ENCODE measurements at places on chromosomes 5 and 9.
A peak's percentile ranks its signal among the peaks of the same experiment; 100 is the strongest.

GRCh38 chr9:69444021-69444420 lies 119.0 kb downstream of the ENTREP1 start:
- DNase-seq, result peak; percentile 26

- no peak for DNase-seq
Measured at GRCh38 chr5:56443826-56444225, 210.7 kb upstream of the ANKRD55 start.

- no peak for DNase-seq
Measured at GRCh38 chr5:50967563-50968355, 301.3 kb downstream of the PARP8 start.

- DNase-seq, result no peak
Measured at GRCh38 chr9:125505988-125506438, 201.0 kb downstream of the MAPKAP1 start.

DNA sequence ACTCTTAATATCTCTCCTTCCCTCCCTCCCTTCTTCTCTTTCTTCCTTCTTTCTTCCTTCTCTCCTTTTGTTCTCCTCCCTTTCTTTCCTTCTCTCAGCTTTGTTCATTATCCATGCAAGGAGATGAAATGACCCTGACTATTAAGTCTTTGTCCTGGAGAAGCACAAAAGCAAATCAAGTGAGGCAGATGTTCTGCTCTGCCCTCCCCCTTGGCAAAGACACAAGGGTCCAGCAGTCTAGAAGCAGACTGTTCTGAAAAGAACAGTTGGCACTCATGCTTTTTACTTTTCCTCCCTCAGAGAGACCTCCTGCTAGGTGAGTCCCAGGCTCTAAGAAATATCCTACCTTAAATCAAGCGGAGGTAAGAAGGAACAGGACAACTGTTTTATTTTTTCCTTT lies 1067.6 kb upstream of the DMAC1 start:
- no peak for DNase-seq

GRCh38 chr5:78953092-78953800 lies 31.9 kb downstream of the ARSB start:
- no peak for DNase-seq

- DNase-seq, result no peak
Measured at GRCh38 chr9:2489838-2490314, 131.7 kb upstream of the VLDLR start.

- DNase-seq, result no peak
Measured at GRCh38 chr9:34558919-34559623, 30.5 kb downstream of the CNTFR start.

GRCh38 chr5:169993485-169993790 lies 13.1 kb upstream of the INSYN2B start:
- no peak for DNase-seq

DNA sequence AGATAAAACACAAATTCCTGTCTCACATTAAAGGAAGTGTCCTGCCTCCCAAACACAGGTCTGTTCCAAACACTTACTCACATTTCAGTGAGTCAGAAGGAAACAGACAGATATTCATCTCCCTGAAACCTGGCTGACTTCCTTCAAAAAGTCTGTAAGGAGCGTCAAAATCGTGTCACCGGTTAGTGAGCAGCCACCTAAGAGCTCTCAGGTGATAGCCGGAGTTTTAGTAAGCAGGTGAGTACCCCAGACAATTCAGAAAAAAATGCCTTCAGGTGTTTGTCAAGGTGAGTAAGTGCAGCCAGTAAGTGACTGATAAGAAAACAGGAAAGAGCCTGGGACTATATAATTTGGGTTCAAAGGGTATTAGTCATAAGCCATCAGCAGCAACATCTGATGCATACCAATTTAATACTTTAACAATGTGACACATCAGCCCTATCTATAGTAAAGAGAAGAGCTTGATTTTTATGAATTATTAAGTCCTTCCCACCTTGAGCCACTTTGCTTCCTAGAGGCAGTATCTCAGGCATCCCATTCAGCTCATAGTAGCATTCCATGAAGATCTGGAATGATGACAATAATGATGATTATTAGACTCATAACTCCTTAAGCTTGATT lies 1.3 kb upstream of the ITGA2 start:
- no peak for DNase-seq

DNA sequence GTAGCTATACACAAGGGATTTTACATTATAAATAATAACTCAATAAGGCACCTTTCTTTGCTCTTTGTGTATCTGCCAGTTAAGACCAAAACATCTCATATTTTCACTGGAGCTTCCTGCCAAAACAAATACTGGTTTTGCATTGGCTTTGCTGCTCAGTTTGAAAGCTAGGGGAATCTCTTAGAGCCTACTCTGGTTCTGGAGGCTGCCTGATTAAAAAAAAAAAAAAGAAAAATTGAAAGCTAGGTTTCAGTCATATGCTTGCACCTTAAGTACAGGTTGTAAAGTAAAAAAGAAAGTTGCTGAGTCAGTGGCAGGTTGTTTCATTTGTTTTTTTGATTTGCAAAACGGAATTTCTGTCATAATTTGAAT lies 2.3 kb downstream of the DENND4C start:
- no peak for DNase-seq

DNA sequence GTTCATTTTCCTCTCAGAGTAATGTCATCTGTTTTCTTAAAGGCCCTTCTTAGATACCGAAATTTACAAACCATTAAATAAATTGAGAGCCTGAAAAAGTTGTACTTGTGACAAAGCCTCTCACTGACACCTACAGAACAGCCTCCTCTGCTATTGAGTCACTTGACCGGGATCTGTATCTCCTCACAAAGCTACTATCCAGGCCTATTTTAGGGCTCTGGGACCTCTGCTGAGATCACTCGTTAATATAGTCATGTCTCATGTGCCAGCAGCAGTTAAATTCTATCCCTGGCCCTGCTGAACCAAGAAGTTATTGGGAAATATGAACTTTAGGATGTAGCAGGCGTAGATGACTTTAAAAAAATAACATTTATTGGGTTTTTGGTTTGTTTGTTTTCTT lies 31.1 kb downstream of the FBXO38 start:
- DNase-seq, result no peak

- peak; percentile 53 for DNase-seq
Measured at GRCh38 chr9:15295761-15296405, 11.1 kb downstream of the TTC39B start.

DNA sequence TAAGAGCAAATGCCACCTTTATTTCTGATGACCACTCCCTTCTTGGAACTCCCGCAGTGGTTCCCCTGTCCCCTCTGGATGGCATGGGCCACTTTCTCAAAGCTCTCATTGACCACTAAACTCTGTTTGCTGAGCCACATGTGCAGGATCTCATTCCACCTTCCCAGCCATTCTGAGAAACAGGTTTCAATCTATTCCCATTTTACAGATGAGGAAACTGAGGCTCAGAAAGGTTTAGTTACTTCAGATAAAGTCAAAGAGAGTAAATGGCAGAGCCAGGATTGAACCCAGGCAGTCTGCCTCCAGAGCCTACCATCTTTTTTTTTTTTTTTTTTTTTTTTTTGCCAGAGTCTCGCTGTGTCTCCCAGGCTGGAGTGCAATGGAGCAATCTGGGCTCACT lies 24.2 kb downstream of the COL27A1 start:
- DNase-seq, result no peak

DNA sequence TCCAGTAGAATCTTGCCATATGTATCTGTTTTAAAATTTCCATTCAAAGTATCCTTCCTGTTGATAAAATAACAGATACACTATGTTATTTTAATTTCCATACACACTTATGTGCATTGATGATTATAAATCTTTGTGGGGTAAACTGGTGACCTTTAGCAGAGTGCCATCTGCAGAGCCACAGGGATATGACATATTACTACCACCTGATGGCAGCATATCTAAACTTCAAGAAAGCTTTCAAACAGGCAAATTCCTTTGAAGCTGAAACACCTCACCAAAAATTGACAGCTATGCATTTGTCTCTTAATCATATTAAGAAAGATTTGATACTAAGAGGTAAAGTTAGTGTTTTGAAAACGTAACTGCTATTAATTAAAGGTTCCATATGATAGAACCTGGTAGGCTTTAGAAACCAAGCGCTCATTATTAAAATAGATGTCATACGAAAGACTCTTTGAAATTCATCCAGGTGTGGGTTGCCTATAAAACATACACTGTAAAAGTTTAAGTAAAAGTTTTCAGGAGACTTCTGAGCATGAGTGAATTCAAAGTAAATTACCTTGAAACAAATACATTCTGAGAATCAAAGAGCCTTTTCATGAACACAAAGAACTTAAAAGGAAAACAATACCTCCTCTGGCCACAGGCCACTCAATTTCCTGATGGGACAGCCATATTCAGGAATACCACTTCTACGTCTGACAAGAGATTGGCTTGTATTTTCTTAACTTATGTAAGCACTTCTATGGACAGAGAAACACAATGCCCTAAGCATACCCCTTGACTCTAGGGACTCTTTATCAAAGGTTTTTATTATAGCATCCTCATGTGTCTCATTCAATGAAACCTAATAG lies 93.3 kb downstream of the KIAA0825 start:
- DNase-seq, result no peak

GRCh38 chr9:14428781-14429230 lies 114.9 kb upstream of the NFIB start:
- DNase-seq, result no peak

- DNase-seq, result no peak
Measured at GRCh38 chr5:152456815-152457443, 51.9 kb upstream of the NMUR2 start.

All from non-pigmented ciliary epithelial cell (primary cell).